Activated T-helper 1 cell treated with Interleukin-2 at 50 U/mL for 16 hours (primary cell): ENCODE measurements at places on chromosomes 1 and 21.

- no peak for DNase-seq
Measured at GRCh38 chr1:9071554-9072235, 2.3 kb upstream of the SLC2A5 start.

DNA sequence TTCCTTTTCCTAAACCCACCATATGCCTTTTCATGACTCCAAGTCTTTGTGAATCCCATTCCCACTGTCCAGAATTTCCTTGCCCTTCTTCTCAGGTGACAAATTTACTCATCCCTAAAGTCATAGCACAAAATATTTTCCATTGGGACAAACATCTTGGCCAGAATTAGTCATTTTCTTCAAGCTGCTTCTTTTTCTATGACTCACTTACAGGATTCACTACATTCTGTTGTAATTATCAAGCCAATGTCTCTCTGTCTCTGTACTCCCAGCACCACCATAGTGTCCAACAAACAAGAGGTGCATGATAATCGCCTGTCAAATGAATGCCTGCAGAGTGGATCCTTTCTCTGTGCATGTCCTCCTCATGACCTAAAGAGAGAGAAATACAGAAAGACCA, 37.8 kb downstream of the SGIP1 start:
- DNase-seq = no peak

DNA sequence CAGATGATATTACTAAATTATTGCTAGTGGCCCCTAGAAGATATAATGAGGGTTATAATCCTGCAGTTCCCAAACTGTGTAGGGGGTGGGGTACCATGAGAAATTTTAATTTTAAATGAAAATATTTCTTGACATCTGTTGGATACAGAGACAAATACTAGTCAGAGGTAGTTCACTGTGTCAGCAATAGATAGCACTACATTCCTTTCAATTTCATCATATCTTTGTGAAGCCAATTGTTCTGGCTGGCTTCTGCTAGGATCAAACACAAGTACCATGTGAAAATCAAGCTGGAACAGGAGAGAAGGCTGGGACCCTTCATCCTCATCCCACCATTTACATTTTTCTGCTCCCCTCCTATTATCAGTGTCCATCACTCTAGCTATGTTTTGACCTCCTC, 208.1 kb downstream of the USH2A start:
- no peak for DNase-seq

- no peak for DNase-seq
Measured at GRCh38 chr1:118249641-118250040, 64.6 kb upstream of the SPAG17 start.

DNA sequence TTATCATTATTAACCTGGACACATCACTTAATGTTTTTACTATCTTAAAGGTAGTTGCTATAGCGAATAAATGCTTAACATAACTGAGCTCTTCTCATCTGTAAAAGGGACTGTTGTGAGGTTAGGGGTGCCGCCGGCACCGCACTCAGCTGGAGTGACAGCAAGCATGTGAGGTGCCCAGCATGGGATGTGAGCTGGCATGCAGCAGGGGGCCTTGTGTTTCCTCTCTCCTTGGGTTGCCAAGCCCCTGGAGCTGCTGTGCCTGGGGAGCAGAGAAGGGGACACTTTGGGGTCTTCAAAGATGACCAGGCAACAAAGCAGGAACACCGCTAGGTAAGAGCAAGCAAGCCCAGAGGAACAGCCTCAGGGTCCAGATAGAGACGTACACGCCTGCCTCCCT, 2.1 kb upstream of the ZC3H12A start:
- no peak for DNase-seq

- no peak for DNase-seq
Measured at GRCh38 chr1:170661646-170662411, 2.1 kb upstream of the PRRX1 start.
